ENCODE measurements at places on chromosomes 1 and 21.

DNA sequence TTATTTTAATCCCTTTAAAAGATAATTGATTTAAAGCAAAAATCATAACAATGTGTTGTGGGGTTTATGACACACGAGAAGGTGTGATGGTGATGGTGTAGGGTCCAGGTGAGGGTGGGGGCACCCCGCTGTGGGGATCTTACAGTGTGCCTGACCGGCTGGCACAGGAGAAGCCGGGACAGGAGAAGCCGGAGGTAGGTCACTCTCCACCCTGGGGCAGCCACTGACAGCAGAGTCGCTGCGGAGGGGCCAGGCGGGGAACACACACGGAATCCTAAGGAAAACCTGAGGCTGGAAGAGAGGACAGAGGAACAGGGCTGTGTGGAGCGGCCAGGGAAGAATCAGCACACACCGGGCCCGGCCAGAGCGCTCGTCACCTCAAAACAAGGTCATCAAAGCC, 4.3 kb upstream of the LRRC3 start:
- DNase-seq, result no peak

- no peak for DNase-seq
These were observed 19.4 kb downstream of the F11R start for GRCh38 chr1:161001525-161001924.

DNA sequence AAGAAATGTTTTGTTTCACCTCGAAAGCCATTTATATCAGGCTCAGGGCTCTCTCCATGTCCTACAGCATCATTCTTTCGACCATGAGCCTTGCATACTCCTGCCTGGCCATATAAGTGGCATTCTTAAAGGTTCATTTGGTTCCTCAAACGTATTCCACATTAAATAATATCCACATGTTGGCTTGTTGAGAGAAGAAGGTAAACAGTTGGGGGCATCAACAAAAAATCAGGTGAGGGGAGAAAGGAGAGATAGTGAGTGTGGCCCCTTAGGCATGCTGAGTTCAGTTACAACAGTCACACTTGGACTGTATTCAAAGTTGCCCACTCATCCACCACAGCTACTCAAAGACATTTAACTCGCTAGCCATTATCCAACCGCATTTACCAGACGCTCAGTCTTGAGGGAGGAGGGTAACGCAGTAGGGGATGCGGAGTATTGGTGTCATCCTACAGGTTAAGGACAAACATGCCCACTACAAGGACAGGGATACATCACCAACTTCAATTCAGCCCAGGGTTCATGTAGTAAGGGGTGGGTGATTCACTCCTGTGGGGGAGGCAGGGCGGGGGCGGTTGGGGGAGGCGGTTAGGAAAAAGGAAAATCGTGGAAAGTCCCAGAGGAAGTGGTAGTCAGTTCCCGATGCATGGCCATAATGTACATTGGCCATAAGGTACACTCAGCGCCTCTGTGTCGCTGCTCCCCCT, 1.4 kb downstream of the ZNF697 start:
- no peak for DNase-seq

GRCh38 chr1:69196071-69196470, 371.7 kb upstream of the LRRC7 start:
- DNase-seq, result no peak

GRCh38 chr1:67571901-67572593, 113.0 kb upstream of the GADD45A start:
- no peak for DNase-seq

- no peak for DNase-seq
These were observed 316.9 kb upstream of the VAMP3 start for GRCh38 chr1:7454052-7454815.

DNA sequence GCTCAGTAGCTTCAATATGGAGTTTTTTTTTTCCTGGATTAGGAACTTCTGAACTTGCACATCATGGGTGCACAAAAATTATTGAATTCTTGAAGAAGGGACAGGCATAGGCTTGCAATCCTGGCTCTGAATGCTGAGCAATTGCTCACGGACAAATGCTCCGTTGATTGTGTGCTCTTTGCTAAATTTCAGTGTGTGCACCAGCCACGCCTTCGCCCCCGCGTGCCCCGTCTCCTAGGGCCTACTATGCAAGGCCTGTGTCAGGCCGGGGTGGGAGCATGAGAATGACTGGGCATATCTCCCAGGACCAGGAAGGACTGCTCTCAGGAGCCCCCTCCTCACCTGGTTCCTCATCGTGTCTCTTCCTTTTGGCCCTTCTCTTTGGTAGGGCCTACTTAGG, 17.4 kb downstream of the IL6R start:
- no peak for DNase-seq

DNA sequence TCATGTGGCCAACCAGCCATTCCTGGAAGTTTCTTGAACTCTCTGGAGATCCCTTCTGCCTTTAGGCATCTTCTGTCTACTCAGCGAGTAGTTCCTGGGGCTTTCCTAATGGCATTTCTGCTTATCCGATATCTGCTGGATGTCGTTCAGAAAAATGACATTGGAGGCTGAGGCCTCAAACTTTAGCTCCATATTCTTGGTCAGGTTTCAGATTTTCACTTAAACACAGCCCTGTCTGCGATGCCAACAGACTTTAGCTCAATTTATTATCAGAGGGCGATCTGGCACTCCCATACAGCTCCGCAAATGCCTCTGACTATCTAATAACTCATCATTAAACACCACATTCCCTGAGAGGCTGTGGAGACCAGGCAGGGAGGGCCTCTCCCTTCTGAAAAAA, 46.3 kb upstream of the ETS2 start:
- no peak for DNase-seq

Data from germinal center (tissue), 1 donor.